Effector memory CD8-positive, alpha-beta T cell (primary cell): ENCODE measurements at places on chromosomes 7 and 10.

DNA sequence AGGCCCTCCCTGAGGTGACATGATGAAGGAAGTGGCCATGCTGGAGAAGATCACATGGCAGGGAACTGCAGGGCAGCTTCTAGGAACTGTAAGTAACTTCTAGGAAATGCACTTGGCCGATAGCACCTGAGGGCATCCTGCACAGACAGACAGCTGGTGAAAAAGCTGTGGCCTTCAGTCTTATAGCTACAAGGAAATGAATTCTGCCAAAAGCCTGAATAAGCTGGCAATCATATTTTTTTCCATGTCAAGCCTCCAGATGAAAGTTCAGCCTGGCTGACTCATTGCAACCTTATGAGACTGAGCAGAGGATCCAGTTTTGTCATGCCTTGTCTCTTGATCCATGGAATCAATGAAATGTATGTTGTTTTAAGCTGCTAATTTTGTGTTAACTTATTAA, 91.1 kb upstream of the CACNA2D1 start:
- H3K36me3 ChIP-seq = no peaks in the 10 kb centered on the region
- H3K27me3 ChIP-seq = no peaks in the 10 kb centered on the region

GRCh38 chr7:7370076-7370475, 165.6 kb downstream of the COL28A1 start:
- H3K36me3 ChIP-seq = no peaks in the 10 kb centered on the region
- no peaks in the 10 kb centered on the region for H3K27me3 ChIP-seq
- no peak overlapping the region for H3K27ac ChIP-seq
- no peaks in the 10 kb centered on the region for H3K4me1 ChIP-seq
- H3K4me3 ChIP-seq = no peak overlapping the region

GRCh38 chr7:148142660-148143248, 447.8 kb upstream of the C7orf33 start:
- H3K36me3 ChIP-seq = no peaks in the 10 kb centered on the region

- no peaks in the 10 kb centered on the region for H3K4me1 ChIP-seq
- no peak overlapping the region for H3K27ac ChIP-seq
- H3K27me3 ChIP-seq = peaks cover 95% of the 10 kb centered on the region
- no peaks in the 10 kb centered on the region for H3K36me3 ChIP-seq
- no peak overlapping the region for H3K4me3 ChIP-seq
Measured at GRCh38 chr10:114384181-114384580, 20.1 kb downstream of the AFAP1L2 start.

DNA sequence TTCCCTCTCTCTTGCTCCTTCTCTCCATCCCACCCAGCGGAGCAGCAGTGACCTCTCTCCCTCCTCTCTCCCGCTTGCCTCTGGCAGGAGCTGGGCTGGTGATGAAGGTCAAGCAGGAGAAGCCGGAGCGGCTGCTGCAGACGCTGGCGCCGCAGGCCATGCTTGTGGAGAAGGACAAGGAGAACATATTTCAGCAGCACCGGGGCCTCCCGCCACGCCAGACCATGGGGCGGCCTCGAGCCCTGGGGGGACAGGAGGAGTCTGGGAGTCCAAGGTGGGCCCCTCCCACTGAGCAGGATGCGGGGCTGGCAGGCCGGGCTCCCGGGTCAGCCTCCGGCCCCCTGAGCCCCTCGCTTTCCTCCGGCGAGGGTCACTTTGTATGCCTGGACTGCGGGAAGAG, 17.3 kb downstream of the ZNF775 start:
- no peaks in the 10 kb centered on the region for H3K36me3 ChIP-seq
- DNase-seq = no peak
- H3K27ac ChIP-seq = no peak overlapping the region
- H3K4me3 ChIP-seq = no peak overlapping the region

DNA sequence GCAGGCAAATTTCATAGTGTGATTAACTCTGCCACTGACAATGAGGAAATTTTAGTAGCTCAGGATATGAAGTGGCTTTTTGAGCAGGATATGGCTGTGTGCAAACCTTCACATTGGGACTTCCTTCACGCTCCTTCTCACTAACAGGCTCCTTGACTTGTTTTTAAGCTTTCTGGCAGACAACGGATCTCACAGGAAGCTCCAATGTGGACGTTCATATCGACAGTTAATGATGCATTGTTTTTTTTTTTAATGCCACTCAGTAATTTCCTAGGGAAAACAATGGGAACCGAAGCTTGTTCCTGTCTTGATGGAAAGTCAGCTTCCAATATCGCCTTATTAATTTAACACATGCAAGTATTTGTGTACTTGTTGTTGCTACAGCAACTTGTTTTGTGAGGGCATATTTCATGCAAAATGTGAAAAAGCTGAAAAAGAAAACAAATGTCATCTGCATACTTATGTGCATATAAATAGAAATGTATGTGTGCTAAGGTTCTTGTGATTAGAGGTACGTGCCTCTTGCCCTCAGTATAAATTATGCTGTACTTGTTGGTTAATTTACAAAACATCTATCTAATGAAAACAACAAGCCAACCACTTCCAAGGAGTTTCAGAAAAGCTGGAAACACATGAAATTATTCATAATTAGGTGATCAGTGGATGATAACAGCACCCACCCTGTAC, 84.7 kb downstream of the NRP1 start:
- H3K36me3 ChIP-seq = peaks cover 6% of the 10 kb centered on the region
- no peak overlapping the region for H3K27ac ChIP-seq
- H3K4me3 ChIP-seq = peak overlapping the region; percentile 14

GRCh38 chr7:100705320-100705752, 585 bp upstream of the POP7 start:
- H3K4me3 ChIP-seq = peak overlapping the region; percentile 98
- DNase-seq = peak; percentile 82
- H3K36me3 ChIP-seq = peaks cover 21% of the 10 kb centered on the region
- no peaks in the 10 kb centered on the region for H3K27me3 ChIP-seq
- H3K27ac ChIP-seq = peak overlapping the region; percentile 97

GRCh38 chr10:13803566-13804554, 217.1 kb downstream of the PRPF18 start:
- no peak overlapping the region for H3K4me3 ChIP-seq
- no peaks in the 10 kb centered on the region for H3K27me3 ChIP-seq
- no peak overlapping the region for H3K27ac ChIP-seq
- peaks cover 8% of the 10 kb centered on the region for H3K4me1 ChIP-seq

DNA sequence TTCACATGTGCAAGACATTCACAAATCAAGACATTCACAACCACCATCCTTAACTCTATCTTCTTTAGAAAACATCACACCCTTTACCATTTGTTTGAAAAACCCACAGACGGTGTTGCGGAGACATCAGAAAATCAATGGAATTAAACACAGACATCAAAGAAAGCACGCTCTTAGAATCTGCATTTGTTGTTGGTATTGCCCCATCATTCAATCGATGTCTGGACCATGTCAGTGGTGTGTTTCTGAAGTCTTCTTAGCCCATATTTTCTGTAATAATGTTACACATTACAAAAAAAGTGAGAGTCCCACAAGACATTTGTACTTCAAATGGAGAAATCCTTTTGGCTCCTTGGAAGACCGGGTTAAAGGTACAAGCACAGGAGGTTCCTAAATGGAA, 173.9 kb upstream of the AOAH start:
- H3K27me3 ChIP-seq = no peaks in the 10 kb centered on the region
- H3K36me3 ChIP-seq = peaks cover 7% of the 10 kb centered on the region
- H3K4me1 ChIP-seq = peaks cover 38% of the 10 kb centered on the region
- H3K4me3 ChIP-seq = no peak overlapping the region
- no peak for DNase-seq

DNA sequence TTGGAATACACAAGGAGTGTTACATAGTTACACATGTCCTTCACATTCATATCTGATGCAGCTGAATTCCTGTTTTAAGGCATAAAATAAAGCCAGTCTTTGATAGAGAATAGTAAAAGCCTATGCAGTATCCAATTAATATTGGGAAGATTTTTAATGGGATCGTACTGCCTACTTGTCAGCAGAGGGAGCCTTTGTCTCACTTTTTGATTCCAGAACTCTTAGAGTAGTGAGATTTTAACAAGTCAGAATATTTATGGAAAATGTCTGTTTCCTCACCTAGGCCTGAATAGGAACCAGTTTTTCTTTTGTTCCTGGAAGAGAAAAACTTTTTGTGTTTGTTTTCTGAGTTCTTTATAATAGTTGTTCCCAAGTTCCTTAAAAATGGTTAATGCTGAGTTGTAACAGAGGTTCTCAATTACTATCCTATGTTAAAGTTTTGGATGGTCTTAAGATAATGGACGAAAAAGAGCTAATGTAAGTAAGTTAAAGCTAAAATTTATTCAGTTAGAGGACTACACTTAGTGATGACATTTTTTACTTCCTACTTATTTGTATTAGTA, 114.0 kb downstream of the BBS9 start:
- H3K27ac ChIP-seq = no peak overlapping the region
- no peaks in the 10 kb centered on the region for H3K36me3 ChIP-seq
- DNase-seq = no peak
- no peaks in the 10 kb centered on the region for H3K27me3 ChIP-seq
- H3K4me1 ChIP-seq = peaks cover 7% of the 10 kb centered on the region

DNA sequence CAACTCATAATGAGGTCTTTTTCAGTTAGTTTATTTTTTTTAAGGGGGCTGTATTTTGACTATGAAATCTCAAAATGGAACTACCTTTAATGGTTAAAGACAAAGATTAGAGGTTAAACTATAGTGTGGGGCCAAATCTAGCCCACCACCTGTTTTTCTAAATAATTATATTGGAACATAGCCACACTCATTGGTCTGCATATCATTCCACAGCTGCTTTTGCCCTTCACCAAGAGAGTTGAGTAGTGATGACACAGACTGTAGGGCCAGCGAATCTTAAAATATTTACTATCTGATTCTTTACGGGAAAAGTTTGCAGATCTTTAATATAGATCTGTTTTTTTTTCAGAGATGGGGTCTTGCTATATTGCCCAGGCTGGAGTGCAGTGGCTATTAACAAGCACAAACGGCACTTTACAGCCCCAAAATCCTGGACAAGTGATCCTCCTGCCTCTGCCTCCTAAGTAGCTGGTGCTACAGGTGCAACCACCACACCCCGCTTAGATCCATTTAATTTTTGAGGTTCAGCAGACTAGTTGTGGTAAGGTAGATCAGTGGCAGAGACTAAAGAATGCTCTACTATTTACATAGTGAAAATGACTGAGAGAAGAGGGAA, 25.8 kb downstream of the EPC1 start:
- H3K36me3 ChIP-seq = peaks cover 18% of the 10 kb centered on the region
- H3K27me3 ChIP-seq = no peaks in the 10 kb centered on the region
- peaks cover 47% of the 10 kb centered on the region for H3K4me1 ChIP-seq
- H3K27ac ChIP-seq = peak overlapping the region; percentile 72

- peak overlapping the region; percentile 59 for H3K27ac ChIP-seq
- H3K4me3 ChIP-seq = no peak overlapping the region
- peak; percentile 47 for DNase-seq
Measured at GRCh38 chr10:110783509-110784107, 88.1 kb upstream of the PDCD4 start.

DNA sequence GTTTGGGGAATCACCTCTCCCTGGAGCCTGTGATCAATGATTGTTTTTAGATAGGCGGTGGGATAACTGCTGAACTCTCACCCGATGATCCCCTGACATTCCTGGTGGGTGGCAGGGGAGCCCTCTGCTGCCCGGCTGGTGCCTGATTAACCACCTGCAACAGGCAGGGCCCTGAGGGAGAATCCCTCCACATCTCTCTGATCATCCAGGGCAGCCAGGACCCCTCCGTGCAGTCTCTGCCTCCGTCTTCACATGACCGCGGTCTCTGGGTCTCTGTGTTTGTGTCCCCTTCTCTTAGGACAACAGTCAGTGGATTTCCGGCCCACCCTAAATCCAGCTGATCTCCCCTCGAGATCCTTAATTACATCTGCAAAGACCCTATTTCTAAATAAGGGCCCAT, 17.4 kb downstream of the CALML5 start:
- no peaks in the 10 kb centered on the region for H3K36me3 ChIP-seq
- no peaks in the 10 kb centered on the region for H3K4me1 ChIP-seq
- no peak for DNase-seq
- H3K4me3 ChIP-seq = no peak overlapping the region
- H3K27me3 ChIP-seq = peaks cover 24% of the 10 kb centered on the region
- H3K27ac ChIP-seq = no peak overlapping the region

GRCh38 chr10:29880856-29881255, 178.5 kb downstream of the JCAD start:
- H3K4me3 ChIP-seq = no peak overlapping the region
- H3K4me1 ChIP-seq = no peaks in the 10 kb centered on the region
- peaks cover 64% of the 10 kb centered on the region for H3K27me3 ChIP-seq
- H3K36me3 ChIP-seq = no peaks in the 10 kb centered on the region
- no peak for DNase-seq

DNA sequence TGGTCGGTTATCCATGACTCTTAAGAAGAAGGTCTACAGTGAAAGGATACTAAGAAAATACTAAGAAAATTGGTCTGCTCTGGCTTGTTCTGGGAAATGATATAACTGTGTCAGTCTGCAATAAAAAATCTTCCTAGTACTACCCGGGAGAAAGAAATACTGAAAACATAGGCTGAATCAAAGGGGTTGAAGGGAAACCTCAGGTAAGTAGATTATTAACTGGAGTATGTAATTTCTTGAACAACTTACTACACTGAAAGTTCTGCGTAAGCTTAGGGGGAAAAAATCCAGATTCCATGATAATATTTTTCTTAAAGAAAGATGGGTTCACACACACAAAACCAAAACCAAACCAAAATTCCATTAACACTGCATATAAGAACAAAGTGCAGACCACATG, 143.3 kb downstream of the KMT2E start:
- peaks cover 7% of the 10 kb centered on the region for H3K4me1 ChIP-seq
- no peaks in the 10 kb centered on the region for H3K27me3 ChIP-seq
- no peak overlapping the region for H3K4me3 ChIP-seq
- peaks cover 2% of the 10 kb centered on the region for H3K36me3 ChIP-seq
- peak overlapping the region; percentile 20 for H3K27ac ChIP-seq

- no peak for DNase-seq
- H3K4me3 ChIP-seq = no peak overlapping the region
- no peaks in the 10 kb centered on the region for H3K36me3 ChIP-seq
- H3K27ac ChIP-seq = no peak overlapping the region
- peaks cover 44% of the 10 kb centered on the region for H3K27me3 ChIP-seq
Measured at GRCh38 chr10:118583611-118584010, 11.8 kb downstream of the PRLHR start.

DNA sequence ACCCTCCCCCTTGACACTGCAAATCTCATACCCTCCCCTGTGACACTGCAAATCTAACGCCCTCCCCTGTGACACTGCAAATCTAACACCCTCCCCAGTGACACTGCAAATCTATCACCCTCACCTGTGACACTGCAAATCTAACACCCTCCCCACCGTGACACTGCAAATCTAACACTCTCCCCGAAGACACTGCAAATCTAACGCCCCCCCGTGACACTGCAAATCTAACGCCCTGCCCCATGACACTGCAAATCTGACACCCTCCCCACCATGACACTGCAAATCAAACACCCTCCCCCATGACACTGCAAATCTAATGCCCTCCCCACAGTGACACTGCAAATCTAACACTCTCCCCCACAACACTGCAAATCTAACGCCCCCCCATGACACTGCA, 603.7 kb downstream of the DNAJB6 start:
- no peak for DNase-seq
- peaks cover 10% of the 10 kb centered on the region for H3K27me3 ChIP-seq
- H3K4me1 ChIP-seq = no peaks in the 10 kb centered on the region
- no peak overlapping the region for H3K27ac ChIP-seq

- H3K4me3 ChIP-seq = no peak overlapping the region
- no peak for DNase-seq
- no peaks in the 10 kb centered on the region for H3K4me1 ChIP-seq
- H3K36me3 ChIP-seq = no peaks in the 10 kb centered on the region
- H3K27ac ChIP-seq = no peak overlapping the region
Measured at GRCh38 chr7:31692451-31692850, 5.4 kb downstream of the PPP1R17 start.

GRCh38 chr7:34073676-34074075, 168.3 kb downstream of the BMPER start:
- H3K27ac ChIP-seq = no peak overlapping the region
- no peaks in the 10 kb centered on the region for H3K27me3 ChIP-seq
- H3K4me1 ChIP-seq = no peaks in the 10 kb centered on the region
- no peak for DNase-seq
- H3K36me3 ChIP-seq = no peaks in the 10 kb centered on the region
